ENCODE measurements at places on chromosomes 5 and 9. TPM values are rescaled to one million over a fixed set of nuclear protein-coding genes. Genes with fewer than 3 reads are reported as not detected.

The GMCL2 gene
- total RNA-seq, result not detected

The RGMB gene
- 61.5 TPM for total RNA-seq

The GLDC gene
- 1.6 TPM for total RNA-seq

The FOXD4L5 gene
- not detected for total RNA-seq

The ARHGEF28 gene
- 22.0 TPM for total RNA-seq

The ENC1 gene
- 54.6 TPM for total RNA-seq

The CCNH gene
- total RNA-seq, result 62.4 TPM

The NAA35 gene
- 32.3 TPM for total RNA-seq

The PCDHB16 gene
- total RNA-seq, result 4.1 TPM

The GPR21 gene
- total RNA-seq, result 2.6 TPM

The TSSK1B gene
- total RNA-seq, result not detected

The PRUNE2 gene
- total RNA-seq, result 26.3 TPM

The TAF11L10 gene
- total RNA-seq, result not detected

The TTF1 gene
- 9.9 TPM for total RNA-seq

The ZNG1A gene
- total RNA-seq, result 55.9 TPM

The FRMD3 gene
- total RNA-seq, result 33.2 TPM

The SLC36A2 gene
- 3.1 TPM for total RNA-seq

The AQP7 gene
- 8.4 TPM for total RNA-seq

The ST8SIA4 gene
- 15.0 TPM for total RNA-seq

The NOL8 gene
- total RNA-seq, result 32.8 TPM

The NUTM2F gene
- not detected for total RNA-seq

The ADAMTS12 gene
- total RNA-seq, result 28.7 TPM

The SPDL1 gene
- total RNA-seq, result 15.0 TPM

The C9orf50 gene
- total RNA-seq, result not detected

The ANKRD31 gene
- total RNA-seq, result 0.51 TPM

The SERF1A gene
- total RNA-seq, result 6.6 TPM

The KIAA0825 gene
- total RNA-seq, result 13.1 TPM

The PCDHB2 gene
- total RNA-seq, result 4.4 TPM

The FOXI1 gene
- not detected for total RNA-seq

The RNF20 gene
- total RNA-seq, result 35.1 TPM

The FAXDC2 gene
- total RNA-seq, result 18.9 TPM

The CCNI2 gene
- total RNA-seq, result not detected

The PRDM9 gene
- total RNA-seq, result not detected

The PRR16 gene
- 5.2 TPM for total RNA-seq

The HK3 gene
- total RNA-seq, result 4.1 TPM

The NMUR2 gene
- total RNA-seq, result not detected

The SHISAL2B gene
- not detected for total RNA-seq

The RUFY1 gene
- total RNA-seq, result 41.4 TPM

The HEMGN gene
- total RNA-seq, result 4.1 TPM

The TNFAIP8 gene
- 33.8 TPM for total RNA-seq

The CATSPER3 gene
- not detected for total RNA-seq

The OR1Q1 gene
- not detected for total RNA-seq

The PCDHB6 gene
- total RNA-seq, result 0.82 TPM

The HMCN2 gene
- 30.9 TPM for total RNA-seq

The SLC36A3 gene
- total RNA-seq, result not detected

The BTNL8 gene
- total RNA-seq, result not detected

The NUP188 gene
- 47.6 TPM for total RNA-seq

The MEGF10 gene
- total RNA-seq, result 59.6 TPM

The PKD2L2 gene
- total RNA-seq, result 1.9 TPM

The DIRAS2 gene
- 1.5 TPM for total RNA-seq
